ENCODE measurements at places on chromosomes 7 and 10.
A peak's percentile ranks its signal among the peaks of the same experiment; 100 is the strongest.

GRCh38 chr7:20602306-20602705 is 13.2 kb upstream of the ABCB5 start:
- DNase-seq, result no peak

DNA sequence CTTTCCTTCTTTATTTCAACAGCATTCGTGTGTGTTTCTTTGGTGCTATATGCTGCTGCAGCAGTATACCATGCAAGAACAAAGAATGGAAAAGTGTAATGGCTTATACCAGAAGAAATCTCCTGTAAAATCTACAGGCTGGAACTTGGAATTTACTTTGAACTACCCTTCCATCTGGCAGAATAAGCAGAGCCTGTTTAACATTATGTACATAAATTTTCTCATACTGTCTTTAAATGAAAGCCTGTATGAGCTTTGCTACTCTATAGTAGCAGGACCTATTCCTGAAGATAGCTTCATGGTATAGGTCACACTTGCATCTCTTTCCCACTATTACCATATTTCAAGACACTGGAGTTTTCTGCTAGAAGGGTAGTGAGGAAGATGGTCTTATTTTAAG is 522.1 kb upstream of the GHITM start:
- DNase-seq, result no peak

DNA sequence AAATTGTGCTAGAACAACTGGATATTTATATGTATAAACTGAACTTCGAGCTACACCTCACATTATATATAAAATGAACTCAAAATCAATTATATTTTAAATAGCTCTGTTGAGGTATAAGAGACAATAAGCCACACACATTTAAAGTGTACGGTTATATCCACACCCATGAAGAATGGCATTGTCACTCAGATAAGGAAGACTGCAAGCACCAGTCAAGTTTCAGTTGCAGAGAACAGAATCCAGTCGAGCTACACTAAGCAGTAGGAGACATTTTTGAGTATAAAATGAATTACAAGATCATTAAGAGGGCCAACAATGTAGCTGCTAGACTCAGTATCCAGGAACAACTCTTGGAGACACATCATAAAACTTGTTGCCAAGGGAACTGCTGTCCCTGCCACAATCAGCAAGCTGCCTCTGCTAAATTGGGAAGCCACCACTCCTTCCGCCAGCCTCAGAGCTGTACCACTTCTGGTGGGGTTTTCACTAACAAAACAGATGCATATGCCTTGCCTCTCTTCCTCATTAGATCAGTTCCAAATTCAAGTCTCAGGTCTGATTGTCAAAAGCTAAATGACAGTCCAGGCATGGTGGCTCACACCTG is 19.6 kb upstream of the GPNMB start:
- DNase-seq, result no peak

- DNase-seq, result no peak
These were observed 2.2 kb downstream of the DNAJC30 start for GRCh38 chr7:73681031-73681430.

GRCh38 chr7:128404886-128405470 is 4.8 kb downstream of the IMPDH1 start:
- DNase-seq, result no peak

- DNase-seq, result no peak
These were observed 46.6 kb downstream of the GLCCI1 start for GRCh38 chr7:8015100-8015745.

- no peak for DNase-seq
These were observed 16.6 kb downstream of the ANXA11 start for GRCh38 chr10:80188713-80189112.

DNA sequence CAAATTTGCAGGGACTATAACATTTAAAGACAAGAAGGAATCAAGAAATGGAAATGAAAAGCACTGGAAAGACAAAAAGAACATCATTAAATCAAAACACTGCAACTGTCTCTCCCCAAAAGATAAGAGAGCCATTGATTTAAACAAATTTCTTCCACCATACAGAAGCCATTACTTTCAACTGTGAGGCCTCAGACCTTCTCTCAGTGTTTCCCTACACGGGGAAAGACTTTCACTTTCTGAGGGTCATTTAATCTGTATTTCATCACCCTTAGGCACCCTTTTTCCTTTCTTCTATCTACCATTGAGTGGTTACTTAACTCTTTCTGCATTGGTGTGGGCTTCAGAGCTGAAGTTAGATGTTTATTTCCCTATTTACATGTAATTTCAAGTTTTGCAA is 47.5 kb downstream of the CCDC172 start:
- DNase-seq, result no peak

DNA sequence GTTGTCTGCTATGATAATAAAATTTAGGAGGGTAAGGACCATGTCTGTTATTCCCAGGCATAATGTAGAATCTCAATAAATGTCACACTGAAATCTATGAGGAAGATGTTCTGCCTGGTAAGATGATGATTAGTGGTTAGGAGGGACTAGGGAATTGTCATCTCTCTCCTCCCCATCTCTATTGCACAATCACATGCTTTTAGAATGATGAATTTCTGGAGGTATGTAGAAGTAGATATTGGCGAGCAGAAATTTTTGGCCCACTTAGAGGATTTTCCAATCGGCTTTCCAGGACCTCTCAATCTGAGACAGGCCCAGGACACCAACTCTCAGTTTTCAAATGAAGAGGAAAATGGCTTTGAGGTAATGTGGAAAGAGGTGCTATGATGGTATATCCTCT is 2.0 kb upstream of the PITX3 start:
- no peak for DNase-seq

GRCh38 chr10:115980470-115980869 is 292.5 kb downstream of the GFRA1 start:
- DNase-seq, result no peak

DNA sequence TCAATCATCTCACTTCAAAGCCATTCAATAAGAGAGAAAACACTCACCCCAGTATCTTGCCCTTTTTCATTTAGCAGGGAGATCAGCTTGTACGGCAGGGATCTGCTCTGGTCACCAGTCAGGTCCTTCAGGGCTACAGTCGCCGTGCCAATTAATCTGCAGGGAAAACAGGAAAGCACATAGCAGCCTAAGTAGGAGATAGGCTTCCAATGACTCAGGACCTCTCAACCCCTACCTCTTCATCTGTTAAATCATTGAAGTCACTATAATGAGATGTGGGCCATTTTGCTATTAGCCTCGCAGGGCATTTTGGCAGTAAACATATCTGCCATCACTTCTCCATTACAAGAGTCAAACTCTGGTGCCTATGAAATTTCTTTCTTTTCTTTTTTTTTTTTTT is 50.8 kb downstream of the MYOF start:
- no peak for DNase-seq

DNA sequence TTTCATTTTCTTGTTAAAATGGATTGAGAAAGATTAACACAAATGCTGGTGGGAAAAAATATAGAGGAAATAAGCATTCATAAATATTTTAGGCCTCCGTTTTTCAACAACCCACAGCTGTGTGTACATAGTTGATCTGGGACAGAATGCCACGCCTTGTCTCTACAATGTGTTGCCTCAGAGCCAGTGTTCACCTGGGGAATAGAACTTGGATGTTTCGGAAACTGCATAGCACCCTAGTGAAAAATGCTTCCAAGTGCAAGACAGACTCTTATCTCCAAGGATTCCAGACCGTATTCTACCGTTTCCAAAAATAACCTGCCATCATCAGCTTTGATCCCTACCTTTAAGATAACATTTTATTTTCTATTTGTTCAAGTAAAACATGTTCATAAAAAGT is 260.9 kb downstream of the SDK1 start:
- DNase-seq, result no peak

DNA sequence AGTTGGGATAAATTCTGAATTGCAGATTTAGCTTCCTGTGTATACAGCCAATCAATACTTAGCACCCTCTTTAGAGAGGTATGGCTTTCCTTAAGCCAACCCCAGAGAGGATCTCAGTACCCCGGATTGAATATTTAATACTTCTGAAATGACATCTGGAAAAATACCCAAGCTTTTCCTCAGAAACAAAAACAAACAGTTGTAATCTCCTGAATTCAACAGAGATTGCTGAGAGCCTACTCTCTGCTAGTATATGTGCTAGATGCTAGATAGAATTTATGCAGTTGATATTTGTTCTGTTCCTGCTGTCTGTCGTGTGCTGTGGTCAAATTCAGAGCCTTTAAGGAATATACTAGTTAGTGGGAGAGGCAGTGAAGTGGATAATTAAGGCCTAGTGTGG is 21.1 kb downstream of the STARD3NL start:
- DNase-seq, result no peak

DNA sequence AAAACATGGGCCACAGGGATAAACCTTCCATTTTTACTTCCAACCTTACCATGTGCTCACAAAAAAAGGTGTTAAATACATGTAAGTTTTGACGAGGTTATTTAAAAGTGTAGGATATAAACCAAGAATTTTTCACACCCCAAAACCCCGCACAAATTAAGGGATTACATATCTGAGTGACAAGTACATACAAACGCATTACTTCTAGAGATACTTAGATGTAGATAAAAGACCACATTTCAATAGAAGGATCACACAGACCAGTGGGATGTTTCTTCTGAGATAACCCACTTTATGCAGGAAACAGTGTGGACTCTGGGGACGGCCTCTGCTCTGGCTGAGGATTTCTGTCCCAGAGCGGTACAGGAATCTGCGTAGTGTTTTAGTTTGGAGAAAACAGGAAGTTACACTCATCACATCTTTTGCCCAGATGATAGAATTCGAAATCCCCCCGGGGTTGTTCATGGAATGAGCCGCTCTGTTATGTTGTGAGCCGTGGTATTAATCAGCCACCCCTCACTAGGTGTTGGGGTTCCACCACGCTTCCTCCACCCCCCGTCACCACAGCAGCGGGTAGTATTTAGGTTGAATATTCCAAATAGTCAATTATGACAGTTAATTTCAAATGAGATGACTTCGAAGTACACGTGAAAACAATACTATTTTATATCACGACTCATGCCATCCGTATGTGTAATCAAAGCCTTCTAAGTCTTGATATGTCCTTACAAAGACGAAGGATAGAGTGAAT is 1.3 kb upstream of the CUL1 start:
- peak; percentile 58 for DNase-seq
